ENCODE measurements at places on chromosomes 16 and 17.
A peak's percentile ranks its signal among the peaks of the same experiment; 100 is the strongest.

- DNase-seq = no peak
Observed at GRCh38 chr17:57035971-57036481, 49.0 kb upstream of the AKAP1 start.

DNA sequence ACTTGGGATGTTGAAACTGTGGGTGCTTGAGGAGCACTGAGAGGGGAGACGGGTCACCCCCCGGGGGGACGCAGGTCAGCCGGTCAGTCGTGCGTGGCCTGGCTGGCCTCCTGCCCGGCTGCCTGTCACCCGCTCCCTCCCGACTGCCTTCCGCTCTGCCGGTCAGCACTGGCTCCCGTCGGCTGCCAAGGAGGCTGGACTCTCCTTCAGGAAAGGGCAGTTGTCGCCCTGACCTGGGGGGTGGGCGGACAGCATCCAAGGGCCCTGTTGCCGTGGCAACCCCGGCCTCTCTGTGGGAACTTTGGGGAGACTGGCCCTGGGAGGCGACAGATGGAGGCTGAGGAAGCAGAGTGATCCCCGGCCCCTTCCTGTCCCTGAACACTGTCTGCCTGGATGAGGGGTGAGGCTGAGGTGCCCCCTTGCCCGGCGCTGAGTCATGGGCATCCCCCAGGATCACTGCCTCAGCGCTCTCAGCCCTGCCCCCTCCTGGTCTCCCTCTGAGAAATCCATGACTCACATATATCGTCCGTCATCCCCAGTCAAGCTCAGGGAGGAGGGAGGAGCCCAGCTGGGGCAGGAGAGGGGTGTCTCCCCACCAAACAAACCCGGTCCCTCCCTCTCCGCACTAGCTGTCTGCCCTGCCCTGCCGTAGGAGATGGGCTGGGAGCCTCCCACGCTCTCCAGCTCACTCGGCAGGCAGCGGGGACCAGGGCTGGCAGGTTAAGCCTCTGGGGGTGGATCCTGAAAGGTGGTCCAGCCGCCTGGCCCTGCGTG, at the start of gene ADGRG1:
TSS of gene ADGRG1 (plus strand) at position 623 of the 774 bp plus-strand sequence. CDS start 21,658 bp downstream, outside the sequence.
- peak; percentile 80 for DNase-seq

DNA sequence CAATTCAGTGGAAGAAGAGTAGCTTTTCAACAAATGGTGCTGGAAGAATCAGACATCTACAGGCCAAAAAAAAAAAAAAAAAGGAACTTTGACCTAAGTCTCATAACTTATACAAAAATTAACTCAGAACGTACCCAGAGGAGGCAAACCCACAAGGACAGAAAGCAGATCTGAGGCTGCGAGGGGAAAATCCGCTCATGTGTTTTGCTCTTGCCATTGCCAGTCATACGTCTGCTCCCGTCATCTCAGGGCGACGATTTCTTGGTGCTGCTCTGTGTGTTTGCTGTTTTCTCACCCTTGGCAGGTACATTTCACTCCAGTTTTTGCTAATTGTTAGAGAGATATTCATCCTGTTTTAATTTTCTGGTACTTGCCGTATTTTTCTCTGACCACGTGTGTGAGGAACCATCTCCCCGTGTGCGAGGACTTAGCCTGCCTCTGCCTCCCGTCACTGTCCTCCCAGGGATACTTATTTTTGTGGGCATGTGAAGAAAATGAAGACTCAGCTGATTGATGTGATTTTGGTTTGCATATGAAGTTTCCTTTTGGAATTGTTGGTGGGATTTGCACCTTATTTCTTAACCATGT, 33.4 kb upstream of the ACSF3 start:
- DNase-seq = no peak

- DNase-seq = peak; percentile 62
Observed at GRCh38 chr16:10509534-10510025, 70.8 kb downstream of the EMP2 start.

GRCh38 chr17:16199093-16199492, 16.2 kb downstream of the NCOR1 start:
- no peak for DNase-seq

- peak; percentile 77 for DNase-seq
Observed at GRCh38 chr17:39605492-39606433, 2.0 kb downstream of the NEUROD2 start.

DNA sequence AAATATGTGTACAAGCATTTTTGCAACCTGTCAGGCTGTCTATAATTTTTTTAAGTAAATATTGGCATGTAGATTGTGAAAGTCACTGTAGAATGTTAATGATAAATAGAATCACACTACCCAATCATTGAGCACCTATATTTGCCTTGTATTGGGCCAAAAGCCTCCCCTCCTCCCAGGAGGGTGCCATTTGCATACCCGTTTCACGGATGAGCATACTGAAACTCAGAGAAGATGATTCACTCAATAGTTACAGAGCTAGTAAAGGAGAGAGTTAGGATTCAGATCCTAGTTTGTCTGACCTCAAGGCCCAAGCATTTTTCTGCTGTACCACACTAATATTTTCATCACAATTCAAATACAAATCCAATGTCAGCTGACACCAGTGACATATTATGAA, 299.7 kb upstream of the CDH11 start:
- no peak for DNase-seq

- peak; percentile 90 for DNase-seq
Observed at GRCh38 chr16:61413021-61413420, 623.2 kb downstream of the CDH8 start.

DNA sequence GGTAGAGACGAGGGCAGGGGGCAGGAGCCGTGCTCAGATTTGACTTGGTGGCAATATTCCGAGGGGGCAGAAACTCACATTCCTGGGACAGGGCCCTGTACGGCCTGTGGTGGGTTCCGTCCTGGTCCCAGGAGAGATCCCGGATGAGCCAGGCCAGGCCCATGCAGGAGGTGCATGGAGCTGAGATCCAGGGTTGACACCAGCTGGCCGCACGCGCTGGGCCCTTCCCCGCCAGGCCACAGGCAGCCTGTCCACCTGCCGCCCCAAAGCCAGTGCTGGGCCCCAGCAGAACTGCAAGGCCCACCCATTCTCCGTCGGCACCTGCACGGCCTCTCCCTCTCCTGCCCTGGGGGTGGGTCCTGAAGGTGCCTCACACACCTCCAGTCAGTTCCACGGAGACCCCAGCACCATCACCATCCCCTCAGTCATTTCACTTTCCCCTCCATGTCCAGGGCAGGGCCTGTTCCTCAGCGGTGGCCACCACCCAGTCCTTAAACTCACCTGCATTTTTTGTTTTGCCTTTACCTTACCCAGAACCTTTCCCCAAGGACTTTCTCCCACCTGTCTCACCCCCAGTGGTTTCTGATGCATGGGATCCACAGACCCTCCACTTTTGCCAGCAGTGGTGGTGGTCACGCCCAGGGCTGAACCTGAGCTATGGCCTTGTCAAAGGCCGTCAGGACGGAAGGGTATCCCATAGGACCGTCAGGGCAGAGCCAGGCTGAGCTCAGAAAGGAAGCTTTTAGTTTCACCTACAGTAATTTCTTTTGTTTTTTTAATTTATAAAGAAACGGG, 25.1 kb upstream of the CDH15 start:
- no peak for DNase-seq

DNA sequence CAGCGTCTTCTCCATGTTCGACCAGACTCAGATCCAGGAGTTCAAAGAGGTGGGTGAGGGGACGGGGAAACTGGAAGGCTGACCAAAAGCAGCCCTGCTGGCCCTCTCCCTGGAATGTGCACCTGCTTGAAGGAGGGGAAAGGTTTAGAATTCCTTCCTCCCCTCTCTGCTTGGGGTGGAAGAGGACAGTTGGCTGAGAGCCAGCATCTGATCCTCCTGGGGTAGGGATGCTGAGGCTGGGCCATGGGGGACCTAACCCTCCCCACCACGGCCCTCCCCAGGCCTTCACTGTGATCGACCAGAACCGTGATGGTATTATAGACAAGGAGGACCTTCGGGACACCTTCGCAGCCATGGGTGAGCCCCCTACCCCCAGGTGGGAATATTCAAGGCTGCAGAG, 1.3 kb downstream of the MYL11 start:
- DNase-seq = peak; percentile 53

Measured in ecto neural progenitor cell (in vitro differentiated cells).